Fibroblast of skin of abdomen (primary cell): ENCODE measurements at places on chromosomes 4 and X.

DNA sequence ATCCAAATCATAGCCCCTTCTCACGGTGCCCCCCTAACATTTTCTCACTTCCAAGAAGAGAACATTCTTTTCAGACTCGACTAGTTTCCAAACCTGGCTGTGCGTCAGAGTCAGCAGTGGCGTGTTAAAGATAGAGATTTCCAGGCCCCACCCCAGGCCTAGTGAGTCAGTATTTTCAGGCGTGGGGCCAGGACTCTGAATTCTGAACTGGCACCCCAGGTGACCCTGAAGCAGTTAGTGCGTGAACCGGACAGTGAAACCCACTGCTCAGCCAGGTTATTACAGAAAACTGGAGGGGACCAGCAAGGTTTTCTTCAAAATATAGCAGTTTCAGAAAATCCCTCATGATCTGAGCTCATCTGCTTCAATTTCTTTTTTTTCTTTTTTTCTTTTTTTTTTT is 35.0 kb upstream of the BCOR start:
- DNase-seq = peak; percentile 60

DNA sequence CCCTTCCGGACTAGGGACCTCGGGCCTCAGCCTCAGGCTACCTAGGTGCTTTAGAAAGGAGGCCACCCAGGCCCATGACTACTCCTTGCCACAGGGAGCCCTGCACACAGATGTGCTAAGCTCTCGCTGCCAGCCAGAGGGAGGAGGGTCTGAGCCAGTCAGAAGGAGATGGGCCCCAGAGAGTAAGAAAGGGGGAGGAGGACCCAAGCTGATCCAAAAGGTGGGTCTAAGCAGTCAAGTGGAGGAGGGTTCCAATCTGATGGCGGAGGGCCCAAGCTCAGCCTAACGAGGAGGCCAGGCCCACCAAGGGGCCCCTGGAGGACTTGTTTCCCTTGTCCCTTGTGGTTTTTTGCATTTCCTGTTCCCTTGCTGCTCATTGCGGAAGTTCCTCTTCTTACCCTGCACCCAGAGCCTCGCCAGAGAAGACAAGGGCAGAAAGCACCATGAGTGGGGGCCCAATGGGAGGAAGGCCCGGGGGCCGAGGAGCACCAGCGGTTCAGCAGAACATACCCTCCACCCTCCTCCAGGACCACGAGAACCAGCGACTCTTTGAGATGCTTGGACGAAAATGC is at the start of gene WAS:
WAS (plus strand) TSS at position 389 of the 572 bp plus-strand sequence; CDS start at position 444, 55 bp downstream.
- DNase-seq = no peak

GRCh38 chr4:54172156-54172555 is 56.9 kb upstream of the PDGFRA start:
- no peak for DNase-seq

DNA sequence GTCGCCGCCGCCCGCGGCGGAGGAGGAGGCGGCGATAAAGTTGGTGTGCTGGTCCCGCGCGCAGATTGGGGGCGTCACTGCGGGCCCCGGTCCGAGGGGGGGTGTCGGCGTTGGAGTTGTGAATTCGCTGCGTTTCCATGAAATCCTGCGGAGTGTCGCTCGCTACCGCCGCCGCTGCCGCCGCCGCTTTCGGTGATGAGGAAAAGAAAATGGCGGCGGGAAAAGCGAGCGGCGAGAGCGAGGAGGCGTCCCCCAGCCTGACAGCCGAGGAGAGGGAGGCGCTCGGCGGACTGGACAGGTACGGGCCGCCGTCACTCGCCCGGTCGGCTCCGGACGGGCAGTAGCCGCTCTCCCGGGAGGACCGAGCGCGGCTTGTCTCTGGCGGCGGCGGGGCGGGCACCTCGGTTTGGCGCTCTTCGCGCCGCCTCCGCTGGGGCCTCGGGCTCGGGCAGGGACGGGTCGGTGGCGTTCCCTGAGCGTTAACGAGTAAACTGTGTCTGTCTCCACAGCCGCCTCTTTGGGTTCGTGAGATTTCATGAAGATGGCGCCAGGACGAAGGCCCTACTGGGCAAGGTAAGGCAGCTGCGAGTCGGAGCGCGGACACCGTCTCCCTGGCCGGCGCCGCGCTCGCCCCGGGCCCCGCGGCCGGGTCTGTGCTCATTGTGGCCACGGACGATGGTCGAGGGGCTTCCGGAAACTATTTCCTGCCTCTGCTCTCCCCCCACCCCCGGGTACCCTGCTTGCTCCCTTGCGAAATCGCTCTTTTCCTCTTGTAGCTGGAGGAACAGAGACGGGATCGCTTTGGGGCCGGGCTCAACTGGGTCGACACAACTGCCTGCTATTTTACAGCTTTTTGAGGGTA is 658 bp downstream of the KDM6A start:
- DNase-seq = peak; percentile 51

DNA sequence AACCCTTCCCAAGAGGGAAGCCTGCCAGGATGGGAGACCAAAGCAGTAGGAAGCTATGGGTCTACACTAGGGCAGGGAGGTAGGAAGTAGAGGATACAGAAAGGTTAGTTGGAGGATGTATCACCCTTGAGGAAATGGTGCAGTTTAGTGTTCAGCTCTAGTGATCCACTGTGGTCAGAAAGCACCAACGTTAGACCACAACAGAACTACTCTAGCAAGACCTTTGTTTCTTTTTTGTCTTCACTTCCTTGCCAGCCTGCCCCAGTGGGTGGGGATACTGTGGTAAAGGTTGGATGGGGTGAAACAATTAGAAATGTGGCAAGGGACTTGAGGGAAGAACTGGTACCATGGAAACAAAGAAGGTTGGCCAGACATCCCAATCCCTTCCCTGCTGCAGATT is 83.3 kb downstream of the DDIT4L start:
- no peak for DNase-seq

- DNase-seq = no peak
Observed at GRCh38 chr4:113593400-113594230, 167.9 kb downstream of the CAMK2D start.

DNA sequence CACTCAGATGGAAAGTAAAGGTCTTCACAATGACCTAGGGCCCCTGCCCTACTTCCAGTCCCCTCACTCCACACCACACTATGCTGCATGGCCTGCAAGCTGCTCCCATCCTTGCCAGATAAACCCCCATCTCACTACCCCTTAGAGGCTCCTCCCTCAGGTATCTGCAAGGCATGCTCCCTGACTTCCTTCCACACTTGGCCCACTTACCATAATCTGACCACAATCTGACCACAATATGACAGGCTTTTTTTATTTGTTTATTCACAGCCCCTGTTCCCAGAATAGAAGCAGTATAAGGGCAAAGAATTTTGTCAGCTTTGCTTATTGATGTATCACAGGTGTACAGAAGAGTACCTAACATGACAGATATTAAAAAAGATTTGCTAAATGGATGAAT is 124.7 kb downstream of the CAMK2D start:
- peak; percentile 53 for DNase-seq

GRCh38 chrX:72117636-72118210 is 14.0 kb downstream of the RTL5 start:
- no peak for DNase-seq

GRCh38 chrX:56281789-56282188 is 49.6 kb downstream of the KLF8 start:
- DNase-seq = peak; percentile 3

GRCh38 chrX:45571453-45571852 is 370.8 kb upstream of the DIPK2B start:
- DNase-seq = no peak

DNA sequence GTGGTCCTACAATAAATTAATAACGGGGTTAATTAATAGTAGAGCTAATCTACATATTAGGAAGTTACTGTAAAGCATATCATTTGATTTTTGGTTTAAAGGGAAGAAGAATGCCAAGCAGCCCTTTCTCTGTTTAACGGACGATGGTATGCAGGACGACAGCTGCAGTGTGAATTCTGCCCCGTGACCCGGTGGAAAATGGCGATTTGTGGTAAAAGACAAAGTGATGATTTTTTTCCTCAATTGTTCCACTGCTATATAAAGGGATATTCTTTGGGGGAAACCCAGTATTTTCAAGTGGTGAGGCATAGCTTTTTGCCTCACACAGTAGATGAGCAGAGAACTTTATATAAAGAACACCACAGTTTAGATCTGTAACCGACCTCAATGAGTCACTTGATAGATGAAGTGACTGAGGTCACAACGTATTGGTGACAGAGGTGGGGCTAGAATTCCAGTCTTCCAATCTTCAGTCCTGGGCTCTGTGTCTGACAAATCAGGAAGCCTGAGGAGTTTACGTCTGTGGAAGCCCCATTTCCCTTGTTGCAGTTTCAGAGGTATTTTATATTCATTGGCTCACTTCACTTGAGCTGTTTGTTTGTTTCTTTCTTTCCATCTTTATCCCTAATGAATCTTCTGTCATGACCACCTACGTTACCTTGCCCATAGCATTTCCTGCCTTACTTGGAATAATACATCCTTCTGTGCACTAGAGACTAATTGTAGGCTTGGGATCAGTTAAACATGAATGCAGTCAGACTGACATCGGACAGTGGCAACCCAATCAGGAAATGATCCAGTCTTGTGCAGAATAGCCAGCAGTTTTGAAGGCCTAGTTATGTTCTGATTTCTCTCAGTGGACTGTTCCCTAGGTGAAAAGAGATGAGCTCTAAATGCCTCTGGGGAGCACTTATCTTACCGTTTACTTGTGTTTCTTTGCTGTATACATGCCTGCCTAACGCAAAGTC is 30.1 kb downstream of the ZRSR2 start:
- no peak for DNase-seq

GRCh38 chrX:109187473-109188168 is 294.3 kb downstream of the GUCY2F start:
- DNase-seq = no peak

- DNase-seq = peak; percentile 62
Observed at GRCh38 chrX:108216405-108216804, 124.8 kb downstream of the ATG4A start.

DNA sequence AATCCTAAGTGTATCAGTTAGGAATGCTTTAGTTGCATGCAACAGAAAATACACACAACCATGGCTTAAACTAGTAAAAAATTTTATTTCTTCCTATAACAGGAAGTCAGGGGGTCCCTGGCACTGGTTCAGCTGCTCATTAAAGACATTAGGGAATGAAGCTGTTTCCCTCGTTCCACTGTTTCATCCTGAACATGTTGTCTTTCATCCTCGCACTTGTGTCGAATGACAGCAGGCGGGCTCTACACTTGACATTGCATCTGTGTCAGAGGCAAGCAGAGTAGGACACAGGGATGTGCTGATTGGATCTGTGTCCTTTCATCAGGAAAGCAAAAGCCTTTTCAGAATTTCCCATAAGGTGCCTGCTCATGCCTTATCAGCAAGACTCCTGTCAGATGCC is 22.8 kb upstream of the C1QTNF7 start:
- no peak for DNase-seq

DNA sequence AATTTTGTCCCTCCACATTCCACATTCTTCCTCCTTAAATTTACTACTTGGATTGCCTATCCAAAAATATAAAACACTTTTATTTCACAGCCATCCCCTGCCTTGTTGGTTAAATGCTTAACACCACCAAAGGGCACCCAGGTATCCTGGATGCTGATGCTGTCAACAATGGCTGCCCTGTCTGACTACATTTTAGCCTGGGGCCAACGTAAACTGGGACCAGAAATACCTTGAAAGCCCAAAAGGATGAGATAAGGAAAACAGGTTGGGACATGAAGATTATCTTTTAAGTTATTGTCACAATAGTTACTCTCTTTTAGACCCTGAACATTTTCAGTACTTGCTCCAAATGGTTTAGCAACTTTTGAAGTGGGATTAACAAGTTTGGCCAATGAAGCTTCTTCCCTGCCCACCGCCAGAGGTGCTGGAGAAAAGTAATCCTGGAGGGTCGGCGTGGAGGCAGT is 775 bp upstream of the YIPF6 start:
- peak; percentile 37 for DNase-seq

DNA sequence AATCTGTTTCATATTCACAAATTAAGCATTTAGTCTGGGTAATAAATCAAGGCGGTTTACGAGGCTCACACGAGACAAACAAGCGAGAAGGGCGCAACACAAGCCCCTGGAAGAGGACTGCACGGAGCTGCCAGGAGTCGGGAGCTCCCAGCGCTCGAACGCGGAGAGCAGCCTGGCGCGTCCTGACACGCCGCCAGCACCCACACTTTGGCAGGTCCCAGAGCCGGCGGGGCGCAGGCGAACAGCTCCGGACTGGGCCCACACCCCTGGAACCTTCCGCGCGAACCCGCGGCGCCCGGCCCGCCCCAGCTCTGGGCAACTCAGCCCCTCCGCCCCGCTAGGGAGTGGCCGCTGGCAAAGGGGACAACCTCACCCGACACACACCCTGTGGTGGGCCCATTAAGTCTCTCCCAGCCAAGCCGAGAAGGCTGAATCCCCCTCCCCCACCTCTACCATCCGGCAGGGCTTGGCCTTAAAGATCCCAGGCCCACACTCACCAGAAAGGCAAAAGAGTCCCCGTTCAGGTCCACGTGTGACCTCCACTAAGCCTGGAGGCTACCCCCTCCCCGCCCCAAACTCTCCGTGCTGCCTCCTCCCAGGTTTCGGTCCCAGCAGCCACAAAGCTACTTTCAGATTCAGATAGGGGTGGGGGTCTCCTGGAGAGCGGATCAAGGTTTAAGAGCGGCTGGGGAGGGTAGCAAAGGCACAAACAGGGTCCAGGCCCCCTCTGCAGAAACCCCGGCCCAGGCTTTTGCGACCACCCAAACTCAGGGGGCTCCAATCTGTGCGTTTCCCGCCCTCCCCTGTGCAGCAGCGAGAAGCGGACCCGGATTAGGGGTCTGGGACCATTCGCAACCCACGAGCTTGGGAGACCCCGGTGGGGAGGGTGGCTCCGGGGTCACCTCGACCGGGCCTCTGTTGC is 47.5 kb upstream of the BCOR start:
- peak; percentile 54 for DNase-seq

DNA sequence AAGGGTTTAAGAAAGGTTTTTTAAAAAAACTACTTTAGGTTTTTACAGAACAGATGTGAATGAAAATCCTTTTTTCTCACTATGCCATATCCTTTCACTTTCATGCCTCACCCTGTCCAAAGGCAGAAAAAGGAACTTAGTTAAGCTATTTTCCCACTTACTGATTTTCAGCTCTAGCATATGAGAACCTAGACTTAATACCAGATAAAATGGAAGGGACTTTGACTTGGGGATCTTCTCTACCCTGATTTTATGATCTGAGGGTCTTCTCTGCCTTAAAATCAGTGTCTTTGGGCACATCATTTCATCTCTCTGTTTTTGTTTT is 42.4 kb downstream of the FNIP2 start:
- no peak for DNase-seq

DNA sequence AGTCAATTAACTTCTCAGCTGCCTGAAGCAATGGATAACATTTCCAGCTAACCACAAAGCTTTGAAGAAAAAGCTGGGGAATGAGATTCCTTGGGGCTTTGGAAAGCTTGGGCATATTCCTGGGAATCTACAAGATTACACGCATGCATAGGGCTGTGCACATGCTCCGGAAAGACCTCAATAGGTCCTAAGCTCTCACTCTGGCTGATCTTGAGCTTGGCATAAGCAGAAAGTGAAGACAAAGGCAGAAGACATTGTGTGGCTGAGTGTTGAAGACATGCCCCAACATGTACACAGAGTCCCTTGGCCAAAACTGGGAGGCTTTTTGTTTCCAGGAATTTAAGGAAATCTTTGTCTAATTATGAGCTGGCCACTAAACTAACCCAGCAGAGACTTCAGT is 31.2 kb downstream of the ATG4A start:
- DNase-seq = peak; percentile 62
